ENCODE measurements at places on chromosomes 16 and 17.

- peak; percentile 96 for DNase-seq
Observed at GRCh38 chr16:75108792-75109731, 7.5 kb downstream of the LDHD start.

- no peak for DNase-seq
Observed at GRCh38 chr17:2050300-2051060, 4.4 kb upstream of the HIC1 start.

GRCh38 chr17:77205396-77206125 lies 64.8 kb downstream of the SEC14L1 start:
- no peak for DNase-seq

DNA sequence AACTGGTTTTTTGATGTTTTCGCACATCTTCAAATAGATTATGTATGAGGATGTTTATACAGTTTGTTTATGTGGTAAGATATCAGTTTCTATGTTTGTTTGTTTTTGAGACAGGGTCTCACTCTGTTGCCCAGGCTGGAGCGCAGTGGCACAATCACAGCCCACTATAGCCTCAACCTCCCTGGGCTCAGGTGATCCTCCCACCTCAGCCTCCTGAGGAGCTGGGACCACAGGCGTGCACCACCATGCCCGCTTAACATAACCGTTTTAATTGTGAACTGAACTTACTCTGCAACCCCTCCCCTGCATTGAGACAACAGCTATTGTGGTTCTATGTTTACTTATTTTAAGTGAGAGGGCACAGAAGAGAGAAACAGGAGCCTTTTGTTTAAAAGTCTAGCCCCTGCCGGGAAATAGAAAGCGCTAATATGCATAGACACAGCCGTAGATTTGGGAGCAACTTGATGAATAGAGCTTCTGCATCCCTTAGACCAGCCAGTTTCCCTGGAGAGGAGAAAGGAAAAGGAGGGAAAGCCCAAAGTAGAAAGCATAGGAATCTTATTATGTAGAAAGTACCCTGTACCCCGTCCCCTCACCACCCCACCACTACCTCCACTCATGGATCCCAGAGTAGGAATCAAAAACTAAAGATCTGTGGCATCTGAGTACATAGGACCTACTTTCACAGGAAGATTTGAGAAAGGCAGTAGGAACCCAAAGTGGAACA lies 19.6 kb upstream of the APPBP2 start:
- DNase-seq: no peak

DNA sequence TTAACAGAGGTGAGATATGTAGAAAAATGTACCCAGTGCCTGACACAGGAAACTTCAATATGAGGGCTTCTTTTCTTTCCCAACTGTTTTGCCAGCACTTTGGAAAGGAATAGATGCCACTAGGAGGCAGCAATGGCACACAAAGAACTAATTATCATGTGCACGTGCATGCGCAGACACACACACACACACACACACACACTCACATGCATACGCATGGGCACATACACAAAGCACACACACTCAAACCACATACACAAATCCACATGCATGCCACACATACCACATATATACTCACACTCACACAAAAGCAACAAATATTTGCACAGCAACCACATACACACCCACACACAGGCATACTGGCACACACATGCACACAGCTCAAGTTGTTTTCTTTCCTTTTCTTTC lies 8.8 kb upstream of the CEP112 start:
- peak; percentile 85 for DNase-seq

DNA sequence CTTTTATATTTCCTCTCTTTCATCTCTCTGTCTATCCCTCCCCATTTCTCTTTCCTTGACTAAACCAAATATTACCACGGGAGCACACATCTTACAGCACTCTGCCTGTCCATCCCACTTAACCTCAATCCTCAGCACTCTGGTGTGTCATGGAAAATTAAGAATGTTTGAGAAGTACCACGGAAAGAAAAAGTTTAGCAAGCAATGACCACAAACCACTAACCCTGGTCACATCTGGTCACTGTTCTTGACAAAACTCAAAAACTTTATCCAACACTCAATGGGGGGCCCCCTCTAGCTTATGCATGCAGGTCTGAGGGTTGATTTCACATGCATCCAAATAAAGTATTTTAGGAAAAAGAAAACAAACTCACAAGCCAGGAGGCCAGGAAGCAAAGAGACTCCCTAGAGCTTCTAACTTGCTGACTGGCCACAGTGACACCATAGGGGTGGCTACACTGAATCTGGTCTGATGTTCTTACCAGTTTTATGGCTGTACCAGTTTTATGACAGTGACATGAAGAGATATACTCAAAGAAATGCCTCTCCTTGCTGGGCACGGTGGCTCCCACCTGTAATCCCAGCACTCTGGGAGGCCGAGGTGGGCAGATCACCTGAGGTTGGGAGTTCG lies 229.2 kb downstream of the STX8 start:
- DNase-seq: peak; percentile 79

Measured in H4 (cell line).